Esophagus squamous epithelium (tissue), 5 donors: ENCODE measurements at places on chromosomes 12 and 14.

DNA sequence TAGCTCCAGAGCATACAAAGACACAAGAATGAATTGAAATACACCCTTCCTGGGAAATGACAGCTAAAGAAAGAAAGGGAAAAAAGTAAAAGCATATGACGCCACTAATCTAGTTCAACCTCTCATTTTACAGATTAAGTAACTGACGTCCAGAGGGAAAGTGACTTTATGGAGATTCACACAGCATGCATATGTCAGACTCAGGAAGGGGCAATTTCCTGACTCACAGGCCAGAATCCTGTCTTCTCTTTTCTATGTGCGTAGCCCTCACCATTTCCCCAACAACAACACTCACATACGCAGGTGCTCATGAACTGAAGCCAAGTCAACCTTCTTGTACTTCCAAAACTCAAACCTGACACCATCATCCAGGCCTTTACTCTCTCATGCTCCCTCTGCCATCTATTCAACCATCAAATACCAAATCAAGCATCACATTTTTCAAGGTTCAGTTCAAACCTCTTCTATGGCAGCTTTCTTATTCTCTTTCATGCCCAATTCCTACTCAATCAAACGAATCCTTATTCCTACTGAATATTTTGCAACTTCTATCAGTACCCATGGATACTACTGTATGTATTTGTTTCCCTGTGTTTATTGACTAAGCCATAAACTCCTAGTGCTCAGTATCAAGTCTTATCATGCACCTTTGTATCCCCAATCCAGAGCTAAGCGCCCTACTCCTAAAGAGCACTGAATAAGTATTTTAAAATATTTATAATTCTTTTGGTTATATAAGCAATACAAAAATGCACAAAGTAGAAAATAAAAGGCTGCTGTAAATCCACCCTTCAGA, 52.8 kb downstream of the STXBP6 start:
- DNase-seq, result no peak

GRCh38 chr14:29102996-29103395, 336.4 kb downstream of the FOXG1 start:
- DNase-seq, result no peak

DNA sequence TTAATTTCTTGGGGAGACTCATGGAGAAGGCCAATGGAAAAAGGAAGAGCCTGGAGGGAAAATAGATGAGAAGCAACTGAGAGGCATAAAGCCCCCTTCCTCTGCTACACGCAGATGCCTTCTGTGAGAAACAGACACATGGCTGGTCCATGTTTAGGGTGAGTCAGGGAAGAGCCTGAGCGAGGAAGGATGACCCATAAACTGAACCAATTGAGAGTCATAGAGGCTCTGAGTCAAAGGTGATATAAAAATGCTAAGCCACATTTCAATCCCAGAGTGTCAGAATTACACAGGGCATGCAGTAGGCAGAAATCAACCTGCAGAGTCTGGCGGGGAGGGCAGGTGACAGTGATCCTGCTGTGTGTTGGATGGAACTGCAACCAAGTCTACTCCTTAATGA, 30.1 kb upstream of the NEDD1 start:
- no peak for DNase-seq

DNA sequence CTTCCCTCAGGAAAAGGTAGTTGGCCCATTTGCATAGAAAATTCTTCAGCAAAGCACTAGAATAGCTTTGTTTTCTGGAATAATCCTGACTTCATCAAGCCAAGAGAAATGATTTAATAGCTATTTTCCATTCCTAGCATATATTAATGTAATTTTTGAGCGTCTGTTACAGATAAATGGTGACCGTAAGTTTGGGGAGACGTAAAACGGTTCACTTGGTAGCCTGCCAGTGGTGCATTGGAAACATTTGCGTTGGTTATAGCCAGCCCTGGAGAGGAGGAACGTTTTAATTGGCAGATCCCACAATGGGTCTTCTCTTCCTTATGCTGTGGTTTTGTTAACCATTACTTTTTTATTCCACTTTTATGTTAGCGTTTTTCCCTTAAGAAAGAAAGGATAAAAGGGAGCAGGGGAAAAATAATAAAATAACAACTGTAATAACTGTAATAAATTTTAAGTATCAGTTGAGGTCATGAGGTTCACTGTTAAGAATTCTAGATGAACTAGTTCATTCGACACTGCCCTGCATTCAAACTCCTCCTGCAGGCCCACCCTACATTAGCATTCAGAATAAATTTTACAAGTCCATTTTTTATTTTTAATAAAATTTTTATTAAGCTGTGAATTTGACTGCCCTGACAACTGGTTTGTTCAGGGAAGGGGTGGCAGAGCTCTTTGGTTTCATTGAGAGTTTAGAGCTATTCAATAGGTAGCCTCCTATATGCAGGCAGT, 300.7 kb downstream of the ERC1 start:
- no peak for DNase-seq

DNA sequence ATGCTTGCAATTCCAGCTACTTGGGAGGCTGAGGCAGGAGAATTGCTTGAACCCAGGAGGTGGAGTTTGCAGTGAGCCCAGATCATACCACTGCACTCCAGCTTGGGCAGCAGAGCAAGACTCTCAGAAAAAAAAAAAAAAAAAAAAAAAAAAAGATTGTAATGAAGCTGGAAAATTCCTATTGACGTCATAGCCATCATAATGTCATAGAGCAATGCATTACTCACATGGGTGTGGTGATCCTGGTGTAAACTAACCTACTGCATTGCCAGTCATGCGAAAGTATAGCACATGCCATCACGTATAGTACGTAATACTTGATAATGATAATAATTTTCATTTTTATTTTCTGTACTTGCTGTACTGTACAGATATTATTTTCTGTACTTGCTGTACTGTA, 42.7 kb upstream of the NID2 start:
- no peak for DNase-seq

- DNase-seq, result no peak
Measured at GRCh38 chr14:87529081-87529480, 463.9 kb downstream of the GALC start.
